ENCODE measurements at places on chromosomes 12 and 14.

DNA sequence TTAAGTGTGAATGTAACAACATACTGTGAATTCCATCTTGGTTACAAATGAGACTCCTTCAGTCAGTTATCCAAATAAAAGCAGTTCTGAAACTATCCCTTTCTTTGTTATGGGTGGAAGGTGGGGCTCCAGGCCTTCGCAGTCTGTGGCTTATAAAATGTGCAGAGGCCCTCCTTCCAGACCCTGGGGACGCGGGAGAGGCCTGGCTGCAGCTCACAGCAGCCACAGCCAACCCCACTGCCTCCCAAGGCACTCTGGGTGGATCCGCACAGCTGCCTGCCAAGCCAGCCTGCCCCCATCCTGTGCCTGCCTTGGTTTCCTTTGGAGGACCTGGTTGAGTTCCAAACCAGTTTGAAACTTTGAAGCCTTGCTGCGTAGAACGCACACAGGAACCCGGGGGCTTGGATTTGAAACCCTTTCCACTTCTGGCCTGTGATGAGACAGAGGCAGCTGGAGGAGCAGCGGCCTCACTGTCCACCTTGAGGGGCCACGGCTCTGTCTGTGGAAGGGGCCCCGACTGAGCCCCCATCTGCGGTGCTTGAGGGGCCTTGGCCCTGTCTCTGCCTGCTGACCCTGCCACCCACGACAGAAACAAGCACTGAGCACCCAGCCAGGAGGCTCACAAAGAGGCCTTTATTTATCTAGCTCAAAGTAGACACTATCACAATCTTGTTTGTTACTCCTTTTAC is 30.4 kb downstream of the CCNK start:
- H3K36me3 ChIP-seq: peaks cover 36% of the 10 kb centered on the region
- H3K27ac ChIP-seq: no peak overlapping the region
- no peak overlapping the region for H3K4me3 ChIP-seq
- no peaks in the 10 kb centered on the region for H3K27me3 ChIP-seq
- no peak for DNase-seq

- no peaks in the 10 kb centered on the region for H3K27me3 ChIP-seq
- peak overlapping the region; percentile 96 for H3K27ac ChIP-seq
- H3K4me3 ChIP-seq: peak overlapping the region; percentile 80
- peaks cover 28% of the 10 kb centered on the region for H3K36me3 ChIP-seq
- H3K4me1 ChIP-seq: peaks cover 31% of the 10 kb centered on the region
These were observed 322 bp downstream of the SLC39A9 start for GRCh38 chr14:69398818-69399210.

- no peak overlapping the region for H3K27ac ChIP-seq
- H3K27me3 ChIP-seq: peaks cover 5% of the 10 kb centered on the region
- H3K36me3 ChIP-seq: no peaks in the 10 kb centered on the region
- no peaks in the 10 kb centered on the region for H3K4me1 ChIP-seq
- no peak for DNase-seq
- no peak overlapping the region for H3K4me3 ChIP-seq
These were observed 65.2 kb downstream of the TBC1D30 start for GRCh38 chr12:64889434-64890216.

DNA sequence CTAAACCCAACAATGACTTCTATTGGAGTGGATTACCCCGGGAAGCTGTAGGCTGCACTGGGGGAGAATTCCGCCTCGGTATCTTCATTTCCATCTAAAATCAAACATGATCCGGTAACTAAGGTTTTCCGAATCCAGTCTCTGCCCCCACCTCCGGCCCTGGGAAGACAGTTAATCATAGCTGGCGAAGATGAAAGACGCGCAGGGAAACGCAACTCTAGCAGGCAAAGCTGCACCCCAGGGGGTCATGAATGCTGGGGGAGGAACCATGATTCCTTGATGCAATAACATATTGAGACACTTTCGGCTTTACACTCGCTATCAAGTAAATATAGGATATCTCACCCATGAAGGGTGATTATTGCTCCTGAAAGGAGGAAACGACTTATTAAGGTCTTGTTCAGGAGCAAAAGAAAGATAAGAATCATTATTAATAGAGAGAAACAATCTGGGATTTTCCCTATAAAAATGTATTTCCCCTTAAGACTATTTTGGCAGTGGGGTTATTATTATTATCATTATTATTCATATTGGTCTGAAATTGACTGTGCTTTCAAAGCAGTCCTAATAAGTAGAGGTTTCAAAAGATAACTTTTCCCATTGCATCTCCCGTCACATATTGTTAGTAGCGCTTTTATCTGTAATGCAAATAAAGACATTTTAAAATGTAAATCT is 614.9 kb downstream of the VRK1 start:
- H3K4me1 ChIP-seq: peaks cover 89% of the 10 kb centered on the region
- no peaks in the 10 kb centered on the region for H3K36me3 ChIP-seq
- no peaks in the 10 kb centered on the region for H3K27me3 ChIP-seq
- peak overlapping the region; percentile 44 for H3K4me3 ChIP-seq
- peak overlapping the region; percentile 85 for H3K27ac ChIP-seq
- peak; percentile 95 for DNase-seq

- H3K4me1 ChIP-seq: no peaks in the 10 kb centered on the region
- H3K4me3 ChIP-seq: no peak overlapping the region
- H3K27me3 ChIP-seq: no peaks in the 10 kb centered on the region
- DNase-seq: no peak
- H3K36me3 ChIP-seq: no peaks in the 10 kb centered on the region
These were observed 1196.9 kb downstream of the VRK1 start for GRCh38 chr14:97994020-97994531.

- DNase-seq: no peak
- no peaks in the 10 kb centered on the region for H3K4me1 ChIP-seq
- peaks cover 14% of the 10 kb centered on the region for H3K27me3 ChIP-seq
- H3K36me3 ChIP-seq: no peaks in the 10 kb centered on the region
- H3K27ac ChIP-seq: no peak overlapping the region
- H3K4me3 ChIP-seq: no peak overlapping the region
These were observed 89.7 kb downstream of the RFX4 start for GRCh38 chr12:106672314-106673025.

DNA sequence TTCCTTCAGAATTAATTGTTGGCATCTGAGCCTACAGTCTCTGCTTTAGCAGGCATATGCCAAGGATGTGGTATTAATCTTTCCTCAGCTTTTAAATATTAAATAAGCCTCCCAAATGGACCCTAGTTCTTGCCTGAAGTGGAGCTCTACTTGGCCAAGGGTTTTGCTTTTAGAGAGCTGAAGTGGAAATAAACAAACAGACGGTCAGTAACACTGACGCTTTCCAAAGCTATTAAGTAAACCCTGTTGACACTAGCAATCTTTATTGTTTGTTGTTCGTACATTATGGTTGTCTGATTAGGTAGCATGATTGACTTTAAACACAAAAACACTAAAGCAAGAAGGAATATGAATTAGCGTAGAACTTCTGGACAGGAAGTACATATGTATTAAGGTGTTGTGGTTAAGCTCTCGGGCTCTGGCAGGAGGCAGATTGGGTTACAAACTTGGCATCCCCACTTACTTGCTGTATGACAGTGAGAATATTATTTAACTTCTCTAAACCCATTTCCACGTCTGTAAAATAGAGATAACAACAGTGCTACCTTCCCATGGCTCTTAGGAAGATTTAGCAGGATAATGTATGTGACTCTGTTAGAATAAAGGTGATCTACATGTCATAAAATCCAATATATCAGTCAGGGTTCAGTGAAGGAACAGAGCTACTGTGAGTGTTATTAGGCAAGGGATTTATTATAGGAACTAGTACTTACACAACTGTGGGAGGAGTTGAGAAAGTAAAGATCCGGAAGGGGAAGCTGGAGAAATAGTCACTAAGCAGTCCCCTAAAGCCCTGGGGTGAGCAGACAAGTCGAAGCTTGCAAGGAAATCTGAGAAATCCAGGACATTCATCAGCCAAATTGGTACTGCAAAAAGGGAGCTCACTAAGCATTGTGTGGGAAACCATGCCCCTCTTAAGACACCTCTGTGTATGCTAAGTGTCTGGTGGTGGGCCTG is 92.2 kb upstream of the ATF7IP start:
- no peak overlapping the region for H3K4me3 ChIP-seq
- H3K36me3 ChIP-seq: no peaks in the 10 kb centered on the region
- peaks cover 10% of the 10 kb centered on the region for H3K4me1 ChIP-seq
- no peaks in the 10 kb centered on the region for H3K27me3 ChIP-seq

DNA sequence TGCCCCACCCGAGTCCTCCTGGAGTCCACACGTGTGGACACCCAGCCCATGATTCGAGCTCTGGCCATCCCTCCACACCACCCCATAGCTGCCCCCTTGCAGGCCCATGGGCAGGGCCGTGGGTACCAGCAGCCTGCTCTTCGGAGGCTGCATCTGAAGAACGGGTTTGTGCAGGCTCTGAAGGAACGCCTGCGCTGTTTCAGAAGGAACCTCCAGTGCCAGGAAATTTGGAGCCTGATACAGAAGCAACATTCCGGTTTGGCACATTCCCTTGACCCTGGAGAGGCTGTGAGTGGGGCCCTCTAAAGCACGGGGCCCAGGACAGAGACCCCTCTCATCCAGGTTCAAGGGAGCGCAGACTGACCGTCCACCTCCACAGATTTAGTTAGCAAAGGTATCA is 57.0 kb downstream of the ZNF664 start:
- H3K27ac ChIP-seq: no peak overlapping the region
- DNase-seq: no peak
- H3K27me3 ChIP-seq: no peaks in the 10 kb centered on the region
- no peaks in the 10 kb centered on the region for H3K4me1 ChIP-seq

DNA sequence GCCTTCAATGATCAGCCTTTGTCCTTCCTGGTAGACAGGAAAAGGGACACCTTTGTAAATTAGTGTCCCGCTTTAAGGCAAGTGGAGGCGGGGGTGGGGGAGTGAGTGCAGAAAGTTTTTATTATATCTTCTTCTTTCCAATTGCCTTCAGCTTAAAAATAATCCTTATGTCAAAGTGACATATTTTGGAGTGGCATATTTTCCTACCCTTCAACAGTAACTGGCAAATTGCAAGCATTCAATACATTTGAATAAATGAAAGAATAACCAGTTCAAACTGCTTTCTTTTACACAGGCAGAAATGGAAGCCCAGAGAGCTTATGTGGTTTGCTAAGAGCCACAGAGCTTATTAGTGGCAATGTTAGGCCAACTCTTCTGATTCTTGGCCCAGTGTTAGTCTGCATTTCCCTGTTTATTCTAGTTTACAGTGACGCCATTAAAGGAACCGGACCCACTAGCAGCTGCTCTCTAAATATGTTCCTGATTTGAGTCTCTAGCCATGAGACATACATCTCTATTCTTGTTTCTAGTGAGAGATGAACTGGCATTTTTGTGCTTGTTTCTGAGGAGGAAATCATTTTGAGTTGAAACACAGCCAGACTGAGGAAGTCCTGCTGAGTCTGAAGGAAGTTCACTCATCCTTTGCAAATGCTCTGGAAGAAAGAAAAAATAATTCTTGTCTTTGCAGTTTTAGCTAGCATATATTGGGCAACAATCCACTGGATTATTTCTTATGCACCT is 468.7 kb downstream of the NOVA1 start:
- H3K4me3 ChIP-seq: peak overlapping the region; percentile 11
- H3K27ac ChIP-seq: peak overlapping the region; percentile 93
- DNase-seq: peak; percentile 95
- no peaks in the 10 kb centered on the region for H3K27me3 ChIP-seq

GRCh38 chr14:106530423-106531107 is 1004.2 kb downstream of the TMEM121 start:
- no peaks in the 10 kb centered on the region for H3K36me3 ChIP-seq
- no peaks in the 10 kb centered on the region for H3K27me3 ChIP-seq
- H3K4me1 ChIP-seq: no peaks in the 10 kb centered on the region
- no peak overlapping the region for H3K27ac ChIP-seq
- no peak overlapping the region for H3K4me3 ChIP-seq
- peak; percentile 32 for DNase-seq

GRCh38 chr12:63997198-63997597 is 152.7 kb downstream of the SRGAP1 start:
- no peak overlapping the region for H3K4me3 ChIP-seq
- H3K27me3 ChIP-seq: no peaks in the 10 kb centered on the region
- no peaks in the 10 kb centered on the region for H3K36me3 ChIP-seq
- no peak overlapping the region for H3K27ac ChIP-seq
- peaks cover 7% of the 10 kb centered on the region for H3K4me1 ChIP-seq
- DNase-seq: no peak

DNA sequence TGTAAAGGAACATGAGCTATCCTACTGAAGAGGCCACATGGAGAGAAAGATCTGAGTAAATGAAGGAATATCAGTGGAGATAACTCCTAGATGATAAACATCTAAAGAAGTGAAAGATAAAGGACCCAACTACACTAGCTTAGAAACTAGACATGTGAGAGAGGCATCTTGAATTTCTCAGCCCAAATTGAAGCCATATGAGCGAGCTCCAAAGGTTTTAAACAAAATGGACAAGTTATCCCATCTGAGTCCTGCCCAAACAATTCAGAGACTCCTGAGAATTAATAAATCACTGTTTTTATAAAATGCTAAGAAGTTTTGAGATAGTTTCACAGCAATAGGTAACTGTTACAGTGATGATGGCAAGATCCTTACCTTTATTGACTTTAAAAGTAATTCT is 438.9 kb downstream of the NAV3 start:
- DNase-seq: no peak
- no peak overlapping the region for H3K27ac ChIP-seq
- no peaks in the 10 kb centered on the region for H3K4me1 ChIP-seq
- H3K4me3 ChIP-seq: no peak overlapping the region
- no peaks in the 10 kb centered on the region for H3K36me3 ChIP-seq
- peaks cover 20% of the 10 kb centered on the region for H3K27me3 ChIP-seq

GRCh38 chr12:22529281-22530060 is 14.9 kb downstream of the C2CD5 start:
- H3K4me3 ChIP-seq: no peak overlapping the region
- peak; percentile 48 for DNase-seq
- H3K27me3 ChIP-seq: no peaks in the 10 kb centered on the region
- no peak overlapping the region for H3K27ac ChIP-seq

- peaks cover 35% of the 10 kb centered on the region for H3K36me3 ChIP-seq
- peak; percentile 55 for DNase-seq
- peaks cover 23% of the 10 kb centered on the region for H3K4me1 ChIP-seq
- peak overlapping the region; percentile 86 for H3K27ac ChIP-seq
- H3K27me3 ChIP-seq: no peaks in the 10 kb centered on the region
These were observed 727 bp downstream of the LDHB start for GRCh38 chr12:21656905-21657325.

DNA sequence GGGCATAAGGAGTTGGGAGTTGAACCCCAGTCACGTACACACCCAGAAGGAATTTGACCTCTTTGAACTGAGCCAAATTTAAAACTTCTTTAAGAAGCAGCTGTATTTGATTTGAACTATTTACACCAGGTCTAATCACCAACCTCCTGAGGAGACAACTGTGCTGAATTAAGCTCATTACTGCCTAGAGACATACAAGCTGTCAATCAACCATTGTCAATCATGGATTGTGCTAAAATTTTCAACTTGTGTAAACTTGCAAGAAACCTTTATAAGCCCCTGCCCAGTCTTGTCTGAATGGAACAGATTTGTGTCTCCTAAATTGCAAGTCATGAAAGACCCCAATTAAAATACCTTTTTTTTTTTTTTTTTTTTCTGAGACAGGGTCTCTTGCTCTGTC is 44.3 kb upstream of the RESF1 start:
- peak; percentile 45 for DNase-seq
- H3K4me1 ChIP-seq: no peaks in the 10 kb centered on the region
- no peak overlapping the region for H3K4me3 ChIP-seq
- H3K27ac ChIP-seq: no peak overlapping the region
